ENCODE measurements at places on chromosomes 12 and 14.

GRCh38 chr14:43042408-43042807, 1435.7 kb downstream of the LRFN5 start:
- no peak for DNase-seq

DNA sequence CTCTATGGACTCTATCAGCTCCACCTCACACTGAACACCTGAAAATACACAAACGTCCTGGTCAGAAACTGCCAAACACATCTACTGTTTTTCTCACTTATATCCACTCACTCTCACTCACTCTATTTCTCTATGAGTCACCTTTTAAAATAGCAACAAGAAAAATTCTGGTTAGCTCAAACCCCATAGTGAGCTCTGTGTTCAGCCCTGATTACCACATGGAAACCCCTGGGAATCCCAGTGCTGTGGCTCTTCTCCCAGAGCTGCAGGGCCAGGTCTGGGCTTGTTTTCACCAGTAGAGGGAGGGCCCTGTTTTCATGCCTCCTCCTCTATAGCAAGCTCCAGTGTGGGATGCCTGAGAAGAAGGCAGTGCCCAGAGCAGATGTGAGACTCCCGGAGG, 1126.1 kb downstream of the TMEM121 start:
- no peak for DNase-seq

GRCh38 chr12:103679421-103680170, 92.5 kb downstream of the STAB2 start:
- DNase-seq: no peak

GRCh38 chr12:75308279-75308678, 21.8 kb downstream of the CAPS2 start:
- no peak for DNase-seq

DNA sequence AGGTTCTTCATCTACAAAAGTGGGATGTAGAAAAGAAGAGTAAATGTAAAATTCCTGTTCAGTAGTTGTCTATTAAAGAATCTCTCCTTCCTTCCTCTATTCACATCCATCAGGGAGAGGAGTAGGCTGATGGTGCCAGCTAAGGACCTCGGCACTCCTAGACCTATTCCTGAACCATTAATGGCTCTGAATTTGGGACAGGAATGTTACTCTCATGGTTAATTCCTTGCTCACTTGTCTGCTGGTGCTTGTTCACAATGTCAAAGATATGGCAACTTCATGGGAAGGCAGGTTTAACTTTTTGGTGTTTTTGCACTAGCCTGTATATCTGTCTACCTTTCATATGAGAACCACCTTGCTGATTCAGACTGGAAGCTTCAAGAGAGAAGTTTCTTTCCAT, 206.6 kb downstream of the DAD1 start:
- DNase-seq: no peak

DNA sequence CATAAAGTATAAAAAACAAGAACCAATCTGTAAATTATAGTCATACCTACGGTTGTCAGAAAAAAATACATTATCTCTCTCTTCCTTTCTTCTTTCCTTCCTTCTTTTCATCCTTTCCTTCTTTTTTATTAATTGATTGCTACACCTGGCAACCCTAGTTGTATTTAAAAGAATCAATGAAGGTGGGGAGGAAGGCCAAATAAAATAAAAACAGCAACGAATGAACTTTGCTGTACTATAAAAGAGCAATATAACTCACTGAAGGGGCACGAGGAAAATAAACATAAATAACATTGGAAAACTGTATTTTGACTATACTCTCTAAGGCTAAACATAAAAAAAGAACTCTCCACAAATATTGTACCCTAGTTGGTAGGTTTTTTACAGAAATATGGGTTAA, 898.2 kb upstream of the USP15 start:
- no peak for DNase-seq

GRCh38 chr12:115095073-115095748, 411.2 kb upstream of the TBX3 start:
- no peak for DNase-seq

- no peak for DNase-seq
These were observed 62.1 kb downstream of the SCAF11 start for GRCh38 chr12:45928309-45928708.

DNA sequence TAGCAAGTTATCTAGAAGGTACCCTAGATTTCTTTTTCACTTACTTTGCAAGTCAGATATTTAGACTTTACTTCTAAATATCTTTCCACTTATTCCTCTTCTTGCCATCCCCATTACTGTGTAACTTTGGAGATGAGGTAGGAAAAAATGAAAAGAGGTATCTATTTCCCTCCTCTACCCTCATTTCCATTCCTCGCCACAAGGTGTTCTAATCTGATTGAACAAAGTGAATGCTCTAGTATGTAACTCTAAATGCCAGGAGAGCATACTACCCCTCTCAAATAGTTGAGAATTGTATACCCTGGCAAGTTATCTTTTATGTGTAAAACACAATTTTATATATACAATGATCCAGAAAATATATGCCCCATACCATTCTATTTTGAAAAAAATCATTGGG, 1.7 kb upstream of the LDHB start:
- DNase-seq: no peak

DNA sequence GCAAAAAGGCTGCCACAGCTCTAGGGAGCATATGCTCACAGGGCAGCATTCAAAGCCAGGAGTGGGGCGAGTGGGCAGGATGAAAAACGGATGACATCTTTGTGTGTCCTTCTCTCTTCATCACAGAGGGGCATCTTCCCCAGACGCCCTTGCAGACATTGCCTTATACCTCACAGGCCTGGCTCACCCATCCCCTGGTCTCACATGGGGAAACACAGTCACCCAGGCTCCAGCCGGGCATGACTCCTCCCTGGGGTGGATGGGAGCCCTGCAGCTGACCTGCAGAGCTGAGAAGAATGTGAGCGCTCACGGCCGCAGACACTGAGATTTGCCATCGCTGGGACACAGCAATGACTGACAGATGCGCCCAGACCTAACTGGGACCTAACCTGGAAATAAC, 7.2 kb upstream of the FBRSL1 start:
- DNase-seq: no peak
